ENCODE measurements at places on chromosomes 13 and 19. TPM values are rescaled to one million over a fixed set of nuclear protein-coding genes. Genes with fewer than 3 reads are reported as not detected.

Gene PBX4
- 41.3 TPM for total RNA-seq

DNA sequence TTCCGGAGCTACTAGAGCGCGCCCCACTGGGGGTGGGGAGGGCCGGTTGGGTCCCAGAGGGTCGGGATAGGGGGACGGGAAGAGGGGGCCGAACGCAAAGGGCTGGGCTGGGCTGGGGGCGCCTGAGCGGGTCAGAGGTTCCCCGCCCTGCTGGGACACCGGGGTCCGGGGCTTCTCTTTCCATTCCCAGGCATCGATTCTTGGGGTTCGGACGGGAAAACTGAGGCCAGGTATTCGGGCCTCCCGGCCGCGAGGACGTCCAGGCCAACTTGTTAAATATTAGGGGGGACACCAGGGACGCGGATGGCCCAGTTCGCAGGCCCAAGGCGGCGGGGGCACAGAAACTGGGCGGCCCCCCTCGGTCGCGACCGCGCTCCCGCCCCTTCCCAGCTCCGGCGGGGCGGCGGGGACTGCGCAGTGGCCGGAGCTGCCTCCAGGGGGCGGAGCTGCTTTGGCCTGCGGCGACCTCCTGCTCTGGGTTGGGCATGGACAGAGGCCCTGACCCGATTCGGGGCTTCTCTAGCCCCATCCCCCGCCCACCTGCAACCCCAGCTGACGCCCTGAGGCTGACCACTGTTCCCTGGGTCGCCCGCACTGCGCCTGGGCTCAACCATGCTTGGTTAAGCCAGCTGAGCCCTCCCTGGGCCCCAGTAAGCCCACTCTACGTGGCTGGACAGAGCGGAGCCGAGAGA, 1.2 kb upstream of the KLF16 start:
- H3K36me3 ChIP-seq: no peaks in the 10 kb centered on the region
- H3K27ac ChIP-seq: peak overlapping the region; percentile 82
- H3K4me3 ChIP-seq: peak overlapping the region; percentile 82
- H3K4me1 ChIP-seq: peaks cover 17% of the 10 kb centered on the region

Gene CYP4F12
- total RNA-seq: 3.1 TPM

Gene HIF3A
- not detected for total RNA-seq

Gene C1QTNF9B
- not detected for total RNA-seq

DNA sequence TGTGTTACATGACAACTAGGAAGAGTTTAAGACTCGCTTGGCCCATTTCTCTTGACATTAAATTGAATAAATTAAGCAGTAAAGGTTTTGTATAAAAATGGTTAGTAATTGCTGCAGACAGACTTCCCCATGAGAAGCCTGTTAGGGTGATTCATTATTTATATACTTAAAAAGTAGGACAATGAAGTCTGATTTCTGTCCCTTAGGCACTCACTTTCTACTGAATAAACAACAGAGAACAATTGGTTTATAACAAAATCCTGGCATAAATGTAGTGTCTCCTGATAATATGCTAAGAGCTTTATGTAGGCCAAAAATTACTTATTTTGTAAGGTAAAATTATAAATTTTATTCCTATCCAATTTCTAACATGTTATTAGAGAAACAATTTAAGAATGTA, 2138.5 kb upstream of the PCDH20 start:
- no peaks in the 10 kb centered on the region for H3K4me1 ChIP-seq
- no peak overlapping the region for H3K4me3 ChIP-seq
- H3K36me3 ChIP-seq: no peaks in the 10 kb centered on the region
- H3K27ac ChIP-seq: no peak overlapping the region

DNA sequence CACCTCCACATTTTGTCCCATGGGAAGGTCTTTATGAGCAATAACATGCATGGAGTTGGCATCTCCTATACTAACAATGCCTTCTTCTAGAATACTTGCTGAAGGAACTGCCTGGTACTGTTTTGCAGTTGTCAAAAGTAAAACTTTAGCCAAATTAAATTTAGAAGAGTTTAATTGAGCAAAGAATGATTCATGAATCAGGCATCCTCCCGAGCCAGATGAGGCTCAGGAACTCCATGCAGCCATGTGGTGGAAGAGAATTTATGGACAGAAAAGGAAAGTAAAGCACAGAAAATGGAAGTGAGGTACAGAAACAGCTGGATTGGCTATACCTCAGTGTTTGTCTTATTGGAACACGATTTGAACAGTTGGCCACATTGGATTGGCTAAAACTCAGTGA, 1081.9 kb downstream of the SLITRK1 start:
- H3K36me3 ChIP-seq: no peaks in the 10 kb centered on the region
- H3K4me3 ChIP-seq: no peak overlapping the region
- no peak for DNase-seq
- no peak overlapping the region for H3K27ac ChIP-seq
- no peaks in the 10 kb centered on the region for H3K27me3 ChIP-seq

Gene ZNF561
- 39.5 TPM for total RNA-seq

GRCh38 chr13:111021270-111021669, 93.8 kb upstream of the ARHGEF7 start:
- peaks cover 3% of the 10 kb centered on the region for H3K4me1 ChIP-seq
- no peak overlapping the region for H3K27ac ChIP-seq
- no peaks in the 10 kb centered on the region for H3K36me3 ChIP-seq
- H3K4me3 ChIP-seq: no peak overlapping the region
- no peak for DNase-seq

Measured in activated naive CD8-positive, alpha-beta T cell treated with anti-CD3 and anti-CD28 coated beads, Interleukin-2, amount 10 ng/mL, durations not matched to agents 7 days and 5 days (primary cell).